ENCODE measurements at places on chromosomes 16 and 17. TPM values are rescaled to one million over a fixed set of nuclear protein-coding genes. Genes with fewer than 3 reads are reported as not detected.

DNA sequence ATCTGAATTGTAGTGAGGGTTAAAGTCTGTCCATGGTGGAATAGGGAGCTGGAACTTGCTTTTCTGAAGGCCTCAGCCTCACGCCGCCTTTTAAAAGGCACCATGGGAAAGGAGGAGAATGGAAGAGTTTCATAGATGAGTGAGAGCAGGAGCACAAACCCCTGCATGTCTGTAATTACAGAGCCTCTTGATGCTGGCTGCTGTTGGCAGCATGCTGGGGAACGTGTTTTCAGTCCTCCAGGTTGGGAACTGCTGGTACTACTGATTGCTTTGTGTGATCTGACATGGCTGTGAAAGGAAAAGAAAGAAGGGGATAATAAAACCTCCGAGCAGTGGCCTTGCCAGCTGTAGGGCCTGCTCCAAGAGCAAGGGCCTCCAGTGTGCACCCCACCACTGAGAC, 16.8 kb upstream of the DYNLL2 start:
- H3K4me1 ChIP-seq: no peaks in the 10 kb centered on the region
- no peak overlapping the region for H3K4me3 ChIP-seq
- H3K27me3 ChIP-seq: peaks cover 9% of the 10 kb centered on the region

Gene KRT34
- total RNA-seq: not detected

DNA sequence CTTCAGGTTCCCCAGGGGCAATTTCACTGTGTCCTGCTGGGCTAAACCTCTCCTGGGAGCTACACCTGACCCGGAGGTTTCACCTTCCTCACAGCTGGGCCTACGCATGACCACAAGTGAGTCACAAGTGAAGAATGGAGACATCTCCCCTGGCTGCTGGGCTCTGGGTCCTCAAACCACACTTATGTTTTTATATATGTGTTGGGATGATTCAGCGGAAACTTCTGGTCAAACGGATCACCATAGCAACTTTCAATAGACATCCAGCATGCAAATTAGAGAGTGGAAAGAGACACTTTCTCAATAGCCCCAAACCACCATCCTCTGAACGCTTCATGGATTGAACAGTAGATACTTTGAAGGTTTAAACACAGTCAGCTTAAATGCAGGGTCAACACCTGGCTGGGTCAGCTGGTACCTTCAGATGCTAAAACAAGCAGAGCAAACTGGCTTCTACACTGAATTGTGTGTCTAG, 28.0 kb upstream of the MAF start:
- H3K4me1 ChIP-seq: no peaks in the 10 kb centered on the region
- no peak overlapping the region for H3K4me3 ChIP-seq
- no peaks in the 10 kb centered on the region for H3K27me3 ChIP-seq
- no peak overlapping the region for H3K27ac ChIP-seq
- no peak for DNase-seq

Gene ASIC2
- 0.55 TPM for total RNA-seq

DNA sequence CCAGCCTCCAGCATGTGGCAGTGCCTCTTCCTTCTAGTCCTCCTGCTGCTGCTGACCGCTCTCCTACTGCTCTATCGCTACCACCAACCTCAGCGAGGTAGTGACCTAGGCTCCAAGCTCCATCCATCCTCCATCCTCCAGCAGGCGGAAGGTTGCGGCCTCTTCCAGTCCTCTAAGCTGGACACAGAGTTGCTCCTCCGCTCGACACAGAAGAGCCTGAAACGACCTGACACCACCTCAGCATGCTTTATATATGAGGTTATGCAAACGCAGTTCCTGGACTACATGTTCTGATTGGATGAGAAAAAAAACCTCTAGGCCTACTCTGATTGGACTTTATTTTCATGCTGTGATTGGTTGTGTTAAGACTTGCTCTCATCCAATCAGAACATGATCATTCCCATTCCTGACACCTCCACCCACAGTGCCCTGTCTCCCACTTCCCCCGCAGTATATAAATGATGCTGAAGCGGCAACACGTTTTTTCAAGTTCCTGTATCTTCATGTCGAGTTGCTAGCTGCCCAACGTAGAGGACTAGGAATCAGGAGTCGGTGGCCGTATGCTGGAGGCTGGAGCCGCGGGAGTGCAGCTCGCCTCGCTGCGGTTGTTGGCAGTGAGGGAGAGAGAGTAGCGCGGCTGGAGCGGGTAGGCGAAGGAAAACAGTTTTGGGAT, 398.1 kb downstream of the KCNJ18 start:
- no peak overlapping the region for H3K4me3 ChIP-seq
- no peaks in the 10 kb centered on the region for H3K36me3 ChIP-seq
- no peak overlapping the region for H3K27ac ChIP-seq
- DNase-seq: no peak

GRCh38 chr17:56679777-56680422, 86.4 kb downstream of the NOG start:
- DNase-seq: no peak
- peaks cover 73% of the 10 kb centered on the region for H3K27me3 ChIP-seq
- H3K4me3 ChIP-seq: no peak overlapping the region
- H3K27ac ChIP-seq: no peak overlapping the region
- H3K4me1 ChIP-seq: peaks cover 9% of the 10 kb centered on the region

Gene AGRP
- total RNA-seq: not detected

DNA sequence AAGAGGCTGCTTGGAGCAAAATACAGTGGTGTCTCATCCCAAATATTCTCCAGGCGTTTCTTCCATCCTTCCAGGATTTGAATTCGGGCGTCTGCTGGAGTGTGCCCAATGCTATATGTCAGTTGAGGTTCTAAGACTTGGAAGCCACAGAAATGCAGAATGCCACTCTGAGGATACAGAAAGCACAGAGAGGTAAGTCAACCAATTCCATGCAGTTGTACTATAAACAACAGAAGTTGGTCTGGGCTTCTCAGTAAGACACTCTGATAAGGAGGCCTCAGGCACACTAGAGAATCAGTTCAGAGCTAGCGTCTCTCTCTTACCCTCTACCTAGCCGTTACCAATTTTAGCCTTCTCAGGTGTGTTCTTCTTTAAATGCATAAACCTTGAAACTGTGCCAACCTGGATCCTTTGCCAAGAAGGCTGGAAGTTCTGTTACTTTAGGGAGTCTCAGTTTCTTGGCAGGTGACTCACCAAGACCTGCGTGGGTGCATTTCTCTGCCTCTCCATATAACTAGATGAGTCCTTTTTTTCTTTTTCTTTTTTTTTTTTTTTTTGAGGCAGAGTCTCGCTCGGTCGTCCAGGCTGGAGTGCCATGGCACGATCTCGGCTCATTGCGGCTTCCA, 15.1 kb downstream of the NQO1 start:
- no peaks in the 10 kb centered on the region for H3K36me3 ChIP-seq
- peaks cover 3% of the 10 kb centered on the region for H3K4me1 ChIP-seq
- peak; percentile 56 for DNase-seq
- H3K27me3 ChIP-seq: no peaks in the 10 kb centered on the region

Gene CDC42EP4
- total RNA-seq: 72.9 TPM

Gene HBM
- not detected for total RNA-seq

DNA sequence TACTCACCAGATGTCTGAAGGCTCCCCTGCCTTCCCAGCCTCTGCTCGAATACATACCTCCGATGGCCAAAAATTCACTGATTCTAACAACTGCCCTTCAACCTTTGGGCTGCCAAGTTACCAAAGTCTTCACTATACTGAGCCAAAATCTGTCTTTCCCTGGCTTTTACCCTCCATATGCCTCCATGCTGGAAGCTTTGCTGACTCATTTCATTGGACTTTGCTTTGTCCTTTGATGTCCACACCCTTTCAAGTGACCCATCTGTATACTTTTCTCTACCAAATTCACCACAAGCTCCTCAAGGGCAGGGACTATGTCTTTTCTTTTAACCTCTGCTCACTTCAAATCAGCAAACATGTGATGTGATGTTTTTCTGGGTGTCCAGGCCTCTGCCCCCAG, 21.0 kb upstream of the MTMR4 start:
- DNase-seq: no peak
- no peak overlapping the region for H3K4me3 ChIP-seq
- no peak overlapping the region for H3K27ac ChIP-seq
- peaks cover 9% of the 10 kb centered on the region for H3K27me3 ChIP-seq
- H3K4me1 ChIP-seq: peaks cover 4% of the 10 kb centered on the region

GRCh38 chr16:10941127-10941933, 938 bp downstream of the DEXI start:
- peak overlapping the region; percentile 90 for H3K4me3 ChIP-seq
- H3K4me1 ChIP-seq: peaks cover 73% of the 10 kb centered on the region
- H3K36me3 ChIP-seq: no peaks in the 10 kb centered on the region
- peak overlapping the region; percentile 88 for H3K27ac ChIP-seq
- peak; percentile 35 for DNase-seq
- H3K27me3 ChIP-seq: no peaks in the 10 kb centered on the region

DNA sequence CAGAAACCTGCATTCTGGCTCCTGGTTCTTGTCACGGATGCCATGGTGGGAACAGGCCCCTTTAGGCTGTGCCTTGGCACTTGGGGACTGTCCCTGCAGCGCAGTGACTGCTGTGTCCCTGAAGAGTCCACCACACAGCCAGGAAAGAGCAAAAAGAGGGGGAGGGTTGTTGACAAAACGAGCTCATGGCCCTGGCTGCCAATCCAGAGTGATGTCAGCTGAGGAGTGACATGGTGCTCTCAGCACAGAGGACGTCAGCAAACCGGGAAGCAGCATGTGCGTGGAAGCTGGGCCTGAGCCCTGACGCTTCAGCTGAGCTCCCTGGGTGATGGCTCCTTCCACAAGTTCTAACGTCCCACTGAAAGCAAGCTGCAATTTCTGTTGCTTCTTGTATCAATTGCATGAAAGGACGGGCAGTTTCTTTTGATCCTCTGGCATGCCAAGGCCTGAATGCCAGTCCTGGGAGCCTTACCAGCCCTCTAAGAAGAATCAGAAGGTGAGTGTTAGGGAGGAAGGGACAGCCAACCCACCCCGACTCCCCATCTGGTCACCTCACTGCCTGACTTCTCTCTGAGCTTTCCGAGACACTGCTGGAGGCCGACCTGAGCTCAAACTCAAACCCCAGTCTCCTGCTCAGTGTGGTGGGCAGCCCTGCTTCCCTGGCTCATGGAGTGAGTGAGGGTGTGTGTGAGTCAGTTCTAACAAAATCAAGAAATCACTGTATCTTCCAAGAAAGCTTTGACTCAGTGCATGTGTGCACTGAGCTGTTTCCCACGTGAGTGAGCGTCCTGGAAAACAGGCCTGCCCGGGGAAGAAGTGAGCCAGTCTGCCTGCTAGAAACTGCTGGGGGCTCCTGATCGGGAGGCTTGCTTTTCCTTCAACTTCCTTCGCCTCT, 14.7 kb upstream of the WNT3 start:
- no peak overlapping the region for H3K4me3 ChIP-seq
- peaks cover 5% of the 10 kb centered on the region for H3K27me3 ChIP-seq
- H3K27ac ChIP-seq: no peak overlapping the region
- no peak for DNase-seq
- H3K36me3 ChIP-seq: no peaks in the 10 kb centered on the region

GRCh38 chr17:11028349-11028748, 190.5 kb upstream of the PIRT start:
- H3K4me3 ChIP-seq: no peak overlapping the region
- H3K36me3 ChIP-seq: no peaks in the 10 kb centered on the region
- DNase-seq: no peak
- no peaks in the 10 kb centered on the region for H3K4me1 ChIP-seq

Gene DBF4B
- 3.2 TPM for total RNA-seq

DNA sequence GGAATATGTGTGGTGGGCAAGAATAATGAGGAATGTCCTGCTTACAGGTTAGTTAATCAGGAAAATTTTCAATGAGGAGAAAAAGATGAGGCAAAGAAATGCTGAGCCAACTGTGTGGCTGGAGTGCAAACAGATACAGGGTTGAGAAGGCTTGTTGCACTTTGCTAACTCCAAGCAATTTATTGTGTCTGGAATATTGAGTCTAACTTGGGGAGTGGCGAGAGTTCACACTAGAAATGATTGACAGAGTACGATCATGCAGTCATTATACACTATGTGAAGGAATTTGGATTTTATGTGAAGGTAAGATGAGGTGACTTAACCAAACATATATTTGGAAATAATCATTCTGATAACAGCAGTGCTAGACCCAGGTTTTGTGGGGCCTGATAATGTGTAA, 185.0 kb upstream of the ELAC2 start:
- no peaks in the 10 kb centered on the region for H3K27me3 ChIP-seq
- H3K36me3 ChIP-seq: no peaks in the 10 kb centered on the region
- H3K4me1 ChIP-seq: no peaks in the 10 kb centered on the region
- H3K4me3 ChIP-seq: no peak overlapping the region

DNA sequence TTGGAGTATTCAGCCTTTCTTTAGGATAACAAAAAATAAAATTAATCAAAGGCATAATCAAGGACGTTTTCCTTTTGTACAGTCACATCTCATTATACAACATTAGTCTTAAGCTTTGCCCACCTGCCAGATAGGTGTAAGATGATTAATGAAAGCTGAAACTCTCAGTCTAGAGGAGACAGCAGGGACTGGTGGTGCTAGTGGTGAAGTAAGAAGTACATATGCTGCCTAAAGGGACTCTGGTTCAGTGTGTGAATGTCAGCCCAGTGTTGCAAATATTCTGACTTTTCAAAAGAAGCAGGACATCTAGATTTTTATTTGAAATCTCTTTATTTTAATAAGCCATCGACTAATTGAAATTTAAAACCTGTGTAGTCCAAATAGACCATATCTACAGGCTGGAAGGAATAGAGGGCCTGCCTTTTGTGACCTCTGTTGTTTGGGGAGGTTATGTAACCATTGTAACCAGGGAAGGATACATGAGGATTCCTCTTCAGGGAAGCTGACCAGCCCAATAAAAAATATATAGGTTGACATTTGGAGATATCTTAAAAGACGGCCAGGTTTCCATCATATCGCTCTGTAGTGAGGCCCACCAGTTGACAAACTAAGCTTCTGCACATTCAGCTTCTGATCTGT, 54.1 kb downstream of the FTO start:
- H3K4me3 ChIP-seq: no peak overlapping the region
- H3K27me3 ChIP-seq: no peaks in the 10 kb centered on the region
- H3K4me1 ChIP-seq: peaks cover 42% of the 10 kb centered on the region
- H3K27ac ChIP-seq: no peak overlapping the region
- DNase-seq: no peak

DNA sequence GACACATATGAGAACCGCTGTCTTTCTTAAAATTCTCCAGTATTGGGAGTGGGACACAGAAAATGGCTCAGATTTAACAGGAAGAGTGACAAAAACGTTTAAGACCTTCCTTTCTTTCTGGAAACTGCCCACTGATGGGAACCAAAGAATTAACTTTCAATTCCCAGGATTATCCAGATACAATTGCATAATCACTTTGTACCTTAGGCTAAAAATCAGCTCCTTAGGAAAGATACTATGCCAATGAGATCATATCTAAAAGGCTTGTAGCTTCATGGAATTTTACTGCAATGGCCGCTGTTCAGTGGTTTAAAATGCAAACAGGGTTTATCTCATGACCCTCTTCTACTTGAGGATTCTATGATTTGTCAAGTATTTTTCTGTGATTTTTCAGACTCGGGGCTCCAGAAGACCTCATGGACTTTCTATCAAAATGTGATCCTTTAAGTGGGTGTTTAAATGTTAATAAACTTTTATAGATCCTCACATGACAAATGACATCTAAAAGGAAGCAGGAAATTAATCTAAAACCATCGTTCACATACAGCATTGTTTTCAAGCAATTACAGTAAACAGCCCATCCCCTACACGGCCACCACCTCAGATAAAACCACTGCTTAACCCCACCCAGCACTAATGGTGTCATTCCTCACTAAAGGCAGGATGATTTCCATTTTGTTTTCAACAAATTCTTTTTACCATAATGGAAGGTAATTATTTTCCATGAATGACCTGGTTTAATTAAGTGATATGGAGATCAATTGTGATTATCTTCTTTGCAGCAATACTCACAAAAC, 31.6 kb upstream of the ERN1 start:
- H3K27ac ChIP-seq: no peak overlapping the region
- no peaks in the 10 kb centered on the region for H3K36me3 ChIP-seq
- peaks cover 2% of the 10 kb centered on the region for H3K4me1 ChIP-seq
- no peaks in the 10 kb centered on the region for H3K27me3 ChIP-seq
- H3K4me3 ChIP-seq: no peak overlapping the region

Gene TEX19
- not detected for total RNA-seq

Gene CD300H
- total RNA-seq: not detected

Gene KRT16
- not detected for total RNA-seq

Gene MMP25
- 1.6 TPM for total RNA-seq

Gene P2RX1
- total RNA-seq: 9.4 TPM

Data from transverse colon (tissue), 4 donors.